ENCODE measurements at places on chromosomes 13 and 19.
A peak's percentile ranks its signal among the peaks of the same experiment; 100 is the strongest.

DNA sequence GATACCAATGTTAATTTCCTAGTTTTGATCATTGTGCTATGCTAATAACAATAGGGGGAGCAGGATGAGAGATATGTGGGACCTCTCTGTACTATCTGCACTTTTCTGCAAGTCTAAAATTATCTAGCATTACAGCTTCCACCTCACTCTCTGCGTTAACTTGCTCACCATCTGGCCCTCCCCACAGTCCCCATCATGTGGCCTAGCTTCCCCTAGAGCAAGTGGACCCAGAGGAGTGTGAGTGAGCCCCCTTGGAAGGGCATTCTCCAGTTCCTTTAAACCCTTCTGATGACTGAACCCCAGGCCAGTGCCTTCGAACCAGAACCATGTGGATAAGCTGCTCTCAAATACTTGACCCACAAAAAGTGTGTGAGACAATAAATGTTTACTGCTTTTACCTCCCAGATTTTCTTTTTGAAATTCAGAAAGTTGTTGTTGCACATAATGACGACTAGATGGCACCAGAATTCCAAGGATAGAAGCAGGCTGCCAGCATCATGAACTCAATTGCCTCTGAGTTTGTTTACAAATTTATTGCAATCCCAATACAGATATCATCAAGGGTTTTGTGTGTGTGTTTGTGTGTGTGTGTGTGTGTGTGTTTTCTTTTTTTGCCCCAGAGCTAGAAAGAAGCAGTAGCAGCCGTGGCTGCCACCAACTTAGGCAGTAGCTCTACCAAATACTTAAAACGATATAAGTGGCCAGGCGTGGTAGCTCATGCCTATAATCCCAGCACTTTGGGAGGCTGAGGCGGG is 49.0 kb upstream of the ZNF780A start:
- DNase-seq: no peak

DNA sequence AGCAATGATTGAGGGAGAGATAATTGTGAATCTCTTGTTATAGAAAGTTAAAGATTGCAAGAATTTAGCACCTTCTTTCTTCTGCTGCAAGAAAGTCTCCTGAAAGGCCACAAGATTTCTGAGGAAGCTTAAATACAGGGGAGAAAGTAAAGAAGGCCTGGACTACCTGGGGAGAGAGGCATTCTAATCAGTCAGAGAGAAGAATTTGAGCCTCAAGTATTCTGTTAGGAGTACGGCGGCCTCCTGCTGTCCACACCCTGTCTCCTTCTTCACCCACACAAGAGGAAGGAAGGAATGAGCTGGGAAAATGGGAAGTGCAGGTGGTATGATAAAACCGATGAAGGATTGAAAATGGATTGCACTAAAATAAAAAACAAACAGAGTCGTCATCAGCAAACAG is 474.7 kb downstream of the DIAPH3 start:
- DNase-seq: no peak

DNA sequence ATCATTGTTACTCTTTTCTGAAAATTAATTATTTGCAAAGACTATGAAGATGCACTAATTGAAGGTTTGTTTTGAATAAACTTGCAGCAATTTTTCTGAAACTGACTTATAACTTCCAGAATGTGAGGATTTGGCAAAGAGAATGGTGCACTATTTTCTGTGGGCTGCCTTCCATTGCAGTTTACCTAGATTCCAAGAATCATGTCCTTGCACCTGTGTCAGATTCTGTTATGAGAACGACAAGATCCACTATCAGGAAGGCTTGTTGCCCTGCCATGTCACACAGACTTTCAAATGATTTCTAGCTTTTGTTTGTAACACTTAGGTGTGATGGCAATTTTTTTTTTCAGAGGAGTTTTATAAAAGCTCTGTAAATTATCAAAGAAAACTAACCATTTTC is 5.6 kb upstream of the SLAIN1 start:
- no peak for DNase-seq

GRCh38 chr13:43307921-43308433 is 284.6 kb downstream of the DNAJC15 start:
- peak; percentile 15 for DNase-seq

DNA sequence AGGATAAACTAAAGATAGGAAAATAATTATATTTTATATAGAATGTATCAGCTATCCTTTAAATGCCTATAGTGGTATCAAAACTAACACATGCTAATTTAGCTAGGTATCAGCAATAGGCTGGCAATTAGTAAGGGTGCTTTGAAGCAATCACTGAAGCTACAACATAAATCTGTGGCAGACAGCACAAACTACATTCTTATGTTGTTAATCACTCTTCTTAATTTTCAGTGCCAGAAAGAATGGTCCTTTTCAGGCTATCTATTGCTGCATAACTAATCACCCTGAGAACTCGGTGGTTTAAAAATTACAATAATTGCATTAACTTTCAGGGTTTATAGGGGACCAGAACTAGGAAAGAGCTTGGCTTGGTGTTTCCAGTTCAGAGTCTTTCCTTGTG is 963.1 kb downstream of the EFNB2 start:
- no peak for DNase-seq

DNA sequence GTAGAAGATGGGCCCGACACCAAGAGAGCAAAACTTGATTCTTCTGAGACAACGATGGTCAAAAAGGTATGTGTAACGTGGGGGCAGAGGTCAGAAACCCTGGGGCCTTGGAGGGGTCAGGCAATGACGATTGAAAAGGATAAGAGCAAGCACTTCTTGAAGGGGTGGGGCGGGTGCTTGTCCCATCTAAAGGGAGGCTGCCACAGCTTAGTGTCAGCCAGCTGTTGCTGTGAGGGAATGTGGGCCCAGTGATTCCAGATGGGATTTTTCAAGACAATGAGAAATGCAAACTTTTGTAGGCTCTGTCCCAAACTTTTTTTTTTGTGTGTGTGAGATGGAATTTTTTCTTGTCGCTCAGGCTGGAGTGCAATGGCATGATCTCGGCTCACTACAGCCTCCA is 24.5 kb downstream of the SAE1 start:
- no peak for DNase-seq

DNA sequence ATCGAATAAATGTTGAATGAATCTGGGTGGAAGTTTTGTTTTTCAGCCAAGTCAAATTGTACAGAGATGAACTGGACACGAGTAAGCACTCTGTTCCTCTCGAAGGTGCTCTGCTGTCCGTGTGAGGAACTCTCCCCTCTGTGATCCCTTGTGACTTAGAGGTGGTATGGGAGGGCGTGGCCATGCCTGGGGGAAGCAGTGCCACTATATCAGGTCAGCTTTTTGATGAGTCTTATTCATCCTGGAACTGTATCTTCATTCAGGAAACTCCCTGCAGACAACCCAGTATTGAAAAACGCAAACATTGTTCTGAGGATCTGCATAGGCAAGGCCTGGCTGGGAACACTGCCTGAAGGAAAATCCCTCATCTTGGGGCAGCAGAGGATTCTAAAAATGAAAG is 45.7 kb upstream of the FLT1 start:
- no peak for DNase-seq

- DNase-seq: no peak
Observed at GRCh38 chr13:37413161-37413560, 185.4 kb downstream of the POSTN start.

DNA sequence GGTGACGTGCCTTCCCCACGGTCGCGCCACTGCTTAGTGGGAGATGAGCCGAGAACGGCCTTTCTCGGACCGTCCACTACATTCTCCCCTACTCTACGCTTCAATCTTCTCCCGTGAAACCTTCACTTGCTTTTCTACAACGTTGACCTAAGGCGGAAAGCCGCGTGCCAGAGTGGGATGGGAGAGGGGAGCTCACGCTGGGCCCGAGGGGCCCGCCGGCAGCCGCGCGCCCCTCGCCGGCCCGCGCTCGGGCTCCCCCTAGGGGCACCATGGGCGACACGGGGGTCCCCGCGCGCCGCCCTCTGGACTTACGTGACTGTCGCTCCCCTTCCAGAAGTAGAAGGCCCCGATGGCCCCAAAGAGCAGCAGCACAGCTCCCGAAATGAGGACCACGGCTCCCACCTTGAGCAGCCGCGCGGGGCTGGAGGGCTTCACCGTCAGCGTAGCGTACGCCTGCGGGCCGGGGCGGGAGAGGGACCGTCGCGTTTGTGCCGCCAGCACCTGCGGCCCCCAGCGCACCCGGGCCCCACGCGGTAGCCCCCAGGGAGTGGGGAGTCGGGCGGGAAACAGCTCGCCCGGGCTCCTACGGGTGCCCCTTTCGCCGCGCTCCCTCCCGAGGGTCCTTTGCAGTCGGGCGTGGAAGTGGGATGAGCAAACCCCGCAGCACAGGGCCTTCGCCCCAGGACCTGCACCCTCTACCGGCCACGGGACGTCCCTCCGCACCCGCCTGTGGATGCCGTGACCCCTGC is 727 bp downstream of the CNMD start:
- no peak for DNase-seq

All from GM12864 (cell line).